Hepatocyte (in vitro differentiated cells): ENCODE measurements at places on chromosomes 1 and 21. TPM values are rescaled to one million over a fixed set of nuclear protein-coding genes. Genes with fewer than 3 reads are reported as not detected.

- peak; percentile 68 for DNase-seq
These were observed 2.7 kb upstream of the PRDM16 start for GRCh38 chr1:3066250-3066711.

DNA sequence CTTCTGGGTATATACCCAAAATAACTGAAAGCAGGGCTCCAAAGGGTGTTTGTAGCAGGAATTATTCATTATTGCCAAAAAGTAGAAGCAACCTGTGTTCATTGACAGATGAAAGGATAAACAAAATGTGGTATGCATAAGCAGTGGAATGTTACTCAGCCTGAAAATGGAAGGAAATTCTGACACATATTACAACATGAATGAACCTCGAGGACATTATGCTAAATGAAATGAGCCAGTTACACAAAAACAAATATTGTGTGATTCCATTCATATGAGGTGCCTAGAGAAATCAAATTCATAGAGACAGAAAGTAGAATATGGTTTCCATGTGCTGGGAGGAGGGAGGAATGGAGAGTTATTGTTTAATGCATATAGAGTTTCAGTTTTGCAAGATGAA is 86.3 kb upstream of the ARTN start:
- no peak for DNase-seq

DNA sequence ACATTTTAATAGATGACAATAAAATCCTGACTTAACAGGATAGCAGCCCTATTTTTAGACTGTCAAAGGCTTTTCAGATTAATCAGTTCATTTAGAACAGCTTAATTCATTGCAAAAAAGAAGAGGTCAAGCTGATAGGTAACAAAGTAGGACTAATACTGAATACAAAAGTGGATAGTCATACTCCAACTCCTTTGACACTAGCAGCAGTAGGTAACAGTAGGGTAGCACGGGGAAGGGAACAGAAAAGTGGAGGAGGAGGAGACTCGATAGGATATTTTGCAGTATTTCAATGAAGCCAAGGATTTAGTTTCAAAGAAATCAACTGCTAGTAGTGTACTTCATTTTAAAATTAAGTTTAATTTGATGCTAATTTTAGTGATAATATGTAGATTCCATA is 51.1 kb downstream of the USP1 start:
- no peak for DNase-seq

The HSPB7 gene
- total RNA-seq: 12.6 and 17.4 TPM in 2 replicates

The CASQ2 gene
- 0.08 TPM in 1 of 2 replicates, not detected in the other for total RNA-seq
